ENCODE measurements at places on chromosomes 13 and 19.

DNA sequence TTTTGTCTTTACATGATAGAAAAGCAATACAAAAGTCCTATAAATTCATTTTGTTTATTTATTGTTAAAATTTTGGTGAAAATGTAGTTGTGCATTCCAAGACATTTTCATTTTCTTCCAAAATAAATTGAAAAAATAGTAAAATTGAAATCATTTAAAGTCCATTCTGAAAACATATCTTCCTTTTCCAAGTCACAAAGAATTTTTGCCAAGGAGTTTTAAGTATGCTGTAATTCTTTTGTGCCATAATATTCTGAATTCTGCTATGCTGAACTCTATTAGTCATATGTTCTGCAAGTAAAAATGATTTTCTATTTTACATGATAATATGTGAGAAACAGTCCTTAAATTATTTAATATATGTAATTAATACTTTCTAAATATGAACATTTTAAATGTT is 879.6 kb upstream of the SLC10A2 start:
- DNase-seq = no peak

DNA sequence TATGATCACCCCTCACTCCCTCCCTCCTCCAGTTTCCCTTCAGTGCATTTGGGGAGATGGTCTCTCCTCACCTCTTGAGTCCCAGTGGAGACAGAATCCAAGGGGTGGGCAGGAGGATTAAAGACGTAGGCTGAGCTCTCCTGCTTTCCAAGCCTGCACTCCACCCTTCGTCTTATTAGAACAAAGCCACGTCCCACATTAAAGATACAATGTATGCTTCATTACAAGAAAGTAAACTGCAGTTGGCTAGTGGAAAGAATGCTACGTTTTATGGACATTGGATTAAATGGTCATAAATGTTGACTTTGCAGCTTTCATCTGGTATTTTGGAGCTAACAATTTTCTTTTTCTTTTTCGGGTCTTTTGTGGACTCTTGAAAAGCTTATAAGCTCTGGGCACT is 1.5 kb upstream of the KLK11 start:
- DNase-seq = no peak

GRCh38 chr13:110443622-110444225 is 117.8 kb downstream of the RAB20 start:
- no peak for DNase-seq

- DNase-seq = no peak
Observed at GRCh38 chr13:91630946-91631345, 232.5 kb downstream of the GPC5 start.

- no peak for DNase-seq
Observed at GRCh38 chr13:93039131-93039530, 187.5 kb upstream of the GPC6 start.

GRCh38 chr13:24906268-24906667 is 142.3 kb downstream of the RNF17 start:
- no peak for DNase-seq

DNA sequence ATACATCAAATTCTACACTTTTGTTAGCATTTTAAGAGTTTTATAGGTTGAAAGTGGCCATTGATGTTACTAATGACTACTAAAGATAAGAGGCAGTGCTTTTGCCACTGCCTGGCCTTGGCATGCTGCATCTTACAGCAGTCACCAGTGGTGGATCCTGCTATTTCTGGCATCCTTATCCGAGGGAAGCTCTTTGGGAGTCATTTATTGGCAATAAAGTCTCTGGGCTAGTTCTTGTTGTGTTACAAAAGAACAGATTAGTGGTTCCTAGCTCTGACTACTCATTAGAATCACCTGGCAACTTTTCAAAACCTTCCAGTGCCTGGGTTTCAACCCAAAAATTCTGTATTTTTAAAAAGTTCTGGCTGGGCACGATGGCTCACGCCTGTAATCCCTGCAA is 94.5 kb downstream of the ZMYM2 start:
- no peak for DNase-seq

DNA sequence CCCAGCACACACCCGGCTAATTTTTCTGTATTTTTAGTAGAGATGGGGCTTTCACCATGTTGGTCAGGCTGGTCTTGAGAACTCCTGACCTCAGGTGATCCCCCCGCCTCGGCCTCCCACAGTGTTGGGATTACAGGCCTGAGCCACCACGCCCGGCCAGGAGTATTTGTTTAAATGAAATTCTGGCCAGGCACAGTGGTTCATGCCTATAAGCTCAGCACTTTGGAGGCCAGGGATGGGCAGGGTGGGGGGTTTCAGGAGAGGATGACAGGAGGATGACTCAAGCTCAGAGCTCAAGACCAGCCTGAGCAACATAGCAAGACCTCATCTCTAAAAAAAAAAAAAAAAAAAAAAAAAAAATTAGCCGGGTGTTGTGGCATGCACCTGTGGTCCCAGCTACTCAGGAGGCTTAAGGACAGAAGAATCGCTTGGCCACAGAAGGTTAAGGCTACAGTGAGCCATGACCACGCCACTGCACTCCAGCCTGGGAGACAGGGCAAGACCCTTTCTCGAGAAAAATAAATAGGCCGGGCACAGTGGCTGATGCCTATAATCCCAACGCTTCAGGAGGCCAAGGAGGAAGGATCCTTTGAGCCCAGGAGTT is 8.2 kb upstream of the DHDH start:
- DNase-seq = no peak

DNA sequence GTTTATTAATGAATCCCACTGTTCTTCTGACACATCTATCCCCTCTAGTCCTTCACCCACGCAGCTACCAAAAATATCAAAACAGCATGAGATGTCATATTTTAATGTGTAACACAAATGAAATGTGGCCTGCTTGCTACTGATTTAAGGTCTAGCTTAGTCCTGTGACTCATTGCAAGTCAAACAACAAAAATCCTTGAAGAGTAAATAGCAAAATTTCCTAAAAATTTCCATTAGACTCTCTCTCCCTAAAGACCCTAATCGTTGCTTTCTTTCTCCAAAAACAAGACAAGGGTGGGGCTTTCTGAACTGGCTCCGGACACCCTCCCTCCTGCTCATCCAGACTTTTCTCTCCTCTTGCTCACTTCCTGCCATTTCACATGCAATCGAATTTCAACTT is 99.9 kb upstream of the IPO5 start:
- no peak for DNase-seq

- no peak for DNase-seq
Observed at GRCh38 chr13:85528491-85529217, 270.6 kb downstream of the SLITRK6 start.

- no peak for DNase-seq
Observed at GRCh38 chr13:107291875-107292274, 723.9 kb upstream of the ARGLU1 start.

DNA sequence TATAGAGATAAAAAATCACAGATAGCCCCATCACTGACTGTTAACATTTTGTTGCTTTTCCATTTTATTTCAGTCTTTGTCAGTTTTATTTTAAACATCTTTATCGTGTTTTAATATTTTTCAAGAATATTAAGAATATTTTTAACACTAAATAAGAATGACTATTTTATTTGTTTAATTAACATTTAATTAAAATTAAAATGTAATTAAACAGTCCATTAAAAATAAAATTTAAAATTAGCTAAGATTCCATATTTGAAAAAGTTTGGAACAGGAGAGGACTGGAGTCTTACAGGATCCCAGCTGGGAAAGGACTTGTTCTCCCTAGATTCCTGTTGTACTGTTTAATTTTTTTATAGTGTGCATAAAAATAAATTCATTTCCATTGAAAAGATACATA is 54.5 kb downstream of the RGCC start:
- DNase-seq = no peak

GRCh38 chr13:109698779-109699178 is 87.6 kb downstream of the IRS2 start:
- DNase-seq = no peak

DNA sequence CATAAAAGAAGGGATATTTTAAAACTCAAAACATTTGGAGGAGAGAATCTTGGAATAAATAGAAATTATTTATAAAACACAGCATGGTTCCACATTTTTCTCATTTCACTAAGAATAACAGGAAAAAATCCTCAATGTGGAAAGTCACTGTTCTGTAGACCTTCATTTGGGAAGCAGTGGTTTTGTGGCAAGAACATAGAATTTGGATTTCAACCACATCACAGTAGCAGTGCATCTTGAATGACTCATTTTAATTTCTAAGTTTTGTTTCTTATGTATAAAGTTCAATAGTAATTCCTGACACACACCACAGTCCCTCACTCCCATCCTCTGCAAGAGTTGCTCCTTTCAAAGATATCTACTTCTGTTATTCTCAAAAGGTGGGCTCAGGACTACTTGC is 264.0 kb downstream of the ENOX1 start:
- no peak for DNase-seq

DNA sequence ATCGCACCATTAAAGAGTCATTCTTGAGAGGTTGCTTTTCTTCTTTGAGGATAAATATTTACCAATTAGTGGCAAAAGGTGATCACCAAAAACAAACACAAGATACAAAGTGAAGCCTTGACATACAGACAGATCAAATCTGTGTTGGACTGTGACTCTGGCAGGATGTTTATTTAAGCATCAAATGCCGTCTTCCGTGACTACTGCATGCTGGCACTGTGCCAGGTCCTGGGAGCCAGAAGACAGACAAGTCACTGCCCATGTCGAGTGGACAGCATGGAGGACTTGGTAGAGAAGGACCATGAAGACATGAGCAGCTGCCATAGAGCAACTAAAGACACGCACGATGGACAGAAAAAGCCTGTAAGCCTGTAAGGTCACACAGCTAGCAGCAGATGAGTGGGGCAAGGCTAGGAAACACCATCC is 92.8 kb upstream of the FARP1 start:
- DNase-seq = peak; percentile 88

- DNase-seq = peak; percentile 58
Observed at GRCh38 chr13:45295536-45295935, 45.4 kb downstream of the TPT1 start.

GRCh38 chr13:77416666-77417212 is 89.8 kb upstream of the MYCBP2 start:
- no peak for DNase-seq

DNA sequence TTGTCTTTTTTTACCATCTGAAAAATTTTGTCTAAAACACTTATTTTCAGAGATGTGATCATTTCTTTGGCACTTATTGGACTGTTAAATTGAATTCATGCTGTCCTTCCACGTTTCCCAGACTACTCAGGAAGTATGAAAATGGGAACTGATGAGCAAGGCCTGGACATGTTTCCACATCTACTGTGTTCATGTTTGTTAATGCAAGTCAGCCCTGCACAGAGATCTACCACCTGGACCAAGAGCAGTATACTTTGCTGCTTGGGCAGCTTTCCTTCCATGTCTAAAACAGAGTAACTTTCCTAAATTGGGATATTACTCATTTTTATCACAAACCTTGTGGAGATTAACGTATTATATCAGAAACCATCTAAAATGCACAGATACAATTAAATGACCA is 687.4 kb downstream of the DIAPH3 start:
- no peak for DNase-seq

- DNase-seq = peak; percentile 43
Observed at GRCh38 chr13:21371011-21371410, 88.1 kb downstream of the ZDHHC20 start.

- no peak for DNase-seq
Observed at GRCh38 chr13:67045357-67045756, 184.8 kb downstream of the PCDH9 start.

DNA sequence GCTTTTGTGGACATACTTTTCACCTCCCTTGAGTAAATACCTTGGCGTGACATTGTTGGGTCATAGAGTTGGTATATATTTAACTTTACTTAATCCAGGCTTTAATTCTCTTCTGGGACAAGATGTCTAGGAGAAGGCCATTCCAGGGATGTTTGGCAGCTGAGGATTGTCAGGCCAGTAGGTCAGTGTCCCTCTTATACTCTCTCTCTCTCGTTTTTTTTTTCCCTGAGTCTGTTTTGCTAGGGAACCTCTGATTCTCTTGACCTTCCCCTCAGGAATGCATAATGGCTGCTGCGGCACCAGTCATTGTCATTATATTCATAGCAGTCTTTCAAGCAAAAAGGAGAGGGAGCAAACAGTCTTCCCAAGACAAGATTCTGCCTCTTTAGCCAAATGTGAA is 48.8 kb downstream of the BICRA start:
- DNase-seq = no peak

- DNase-seq = no peak
Observed at GRCh38 chr19:58355908-58356765, 2.8 kb upstream of the A1BG start.

DNA sequence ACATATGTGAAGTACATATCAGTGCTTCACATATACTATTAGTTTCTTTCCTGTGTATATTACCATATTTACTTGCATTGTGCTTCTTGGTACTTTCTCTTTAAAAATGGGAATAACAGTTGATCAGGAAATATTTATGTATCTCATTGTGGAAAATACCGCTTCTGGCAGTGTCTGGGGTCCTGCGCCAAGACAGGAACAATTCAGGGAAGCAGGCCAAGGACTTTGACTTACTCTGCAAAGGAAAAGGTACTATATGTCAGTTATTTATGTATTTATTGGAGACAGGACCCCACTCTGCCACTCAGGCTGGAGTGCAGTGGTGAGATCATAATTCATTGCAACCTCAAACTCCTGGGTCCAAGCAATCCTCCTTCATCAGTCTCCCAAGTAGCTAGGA is 57.7 kb upstream of the NBEA start:
- DNase-seq = no peak

DNA sequence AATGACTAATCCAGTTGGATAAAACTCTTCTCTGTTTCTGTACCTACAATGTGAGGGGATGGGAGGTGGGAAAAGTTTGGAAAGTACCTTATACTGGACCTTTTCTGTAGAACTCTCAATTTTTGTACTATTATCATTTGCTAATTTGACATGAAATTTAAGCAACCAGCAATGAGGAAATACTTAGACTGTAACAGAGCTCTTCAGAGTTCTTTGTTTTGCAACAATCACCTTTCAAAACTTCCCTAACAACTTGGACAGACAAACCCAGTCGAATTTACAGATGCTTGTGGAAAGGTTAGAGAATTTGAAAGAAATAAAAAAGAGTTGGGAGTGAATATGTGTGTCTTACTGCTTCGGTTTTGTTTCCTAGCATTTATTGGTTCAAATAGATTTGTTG is 16.8 kb downstream of the KBTBD7 start:
- DNase-seq = no peak

GRCh38 chr13:80037505-80037888 is 303.4 kb downstream of the SPRY2 start:
- no peak for DNase-seq

GRCh38 chr19:42199440-42200115 is 17.9 kb downstream of the DEDD2 start:
- no peak for DNase-seq

GRCh38 chr13:113796964-113797676 is 38.1 kb downstream of the TMEM255B start:
- no peak for DNase-seq

DNA sequence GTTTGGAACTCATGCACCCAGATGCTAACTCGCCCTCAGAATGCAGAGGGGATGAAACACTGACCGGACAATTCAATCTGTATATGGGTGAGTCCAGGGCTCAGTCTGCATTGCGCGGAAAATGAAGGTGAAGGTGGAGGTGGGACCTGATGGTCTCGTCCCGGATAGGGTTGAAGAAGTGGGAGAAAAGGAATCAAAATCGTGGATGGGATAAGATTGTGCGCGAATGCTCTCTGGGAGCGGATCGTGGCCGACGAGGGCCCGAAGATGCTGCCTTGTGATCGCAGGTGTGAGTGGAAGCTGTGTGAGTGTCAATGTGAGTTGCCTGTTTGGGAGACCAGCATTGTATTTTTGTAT is 594 bp upstream of the ZNF850 start:
- no peak for DNase-seq
